Heart right ventricle (tissue), 16 donors: ENCODE measurements at places on chromosomes 7 and 10.

GRCh38 chr10:77602913-77603533 lies 34.6 kb downstream of the KCNMA1 start:
- no peak for DNase-seq

GRCh38 chr10:119346095-119346832 lies 138.9 kb downstream of the GRK5 start:
- peak; percentile 62 for DNase-seq

DNA sequence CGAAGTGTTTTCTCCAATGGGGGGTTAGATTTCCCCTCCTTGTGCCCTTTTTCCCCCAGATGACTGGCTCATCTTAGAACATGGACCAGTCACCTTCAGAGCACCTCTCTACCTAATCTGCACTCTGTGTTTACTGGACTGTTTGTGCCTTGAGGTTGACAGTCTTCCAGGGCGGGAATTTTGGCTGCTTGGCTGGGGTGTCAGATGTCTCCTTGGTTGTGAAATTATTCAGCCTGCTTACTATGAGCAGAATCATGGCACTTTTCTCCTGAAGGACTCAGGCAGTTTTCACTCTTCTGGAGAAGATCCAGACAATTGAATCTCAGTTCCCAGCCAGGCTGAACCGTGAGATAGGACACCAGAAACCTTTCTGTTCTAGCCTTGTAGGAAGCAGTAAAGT lies 60.3 kb upstream of the NFKB2 start:
- DNase-seq: peak; percentile 9

- DNase-seq: no peak
These were observed 107.1 kb upstream of the WDR11 start for GRCh38 chr10:120744040-120744439.

DNA sequence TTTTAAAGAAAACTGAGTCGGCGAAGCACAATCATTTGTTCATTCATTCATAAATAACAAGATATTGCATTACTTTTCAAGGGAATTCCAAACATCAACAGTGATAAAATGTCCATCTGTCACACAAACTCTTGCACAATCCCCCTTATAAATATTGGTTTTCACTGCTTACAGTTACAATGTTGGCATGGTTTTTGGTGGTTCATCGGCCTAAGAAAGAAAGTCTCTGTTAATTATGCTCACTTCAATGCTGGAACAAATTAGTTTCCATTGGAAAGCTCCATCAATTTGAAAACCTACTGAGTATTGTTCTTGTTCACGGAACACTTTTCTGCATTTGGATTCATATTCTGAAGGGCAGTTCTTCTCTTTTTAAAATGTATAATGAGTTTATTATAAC lies 188.5 kb downstream of the JAZF1 start:
- no peak for DNase-seq

- no peak for DNase-seq
These were observed 586.6 kb upstream of the POT1 start for GRCh38 chr7:125516194-125516593.

- DNase-seq: no peak
These were observed 79.8 kb downstream of the RALA start for GRCh38 chr7:39703144-39703543.

- no peak for DNase-seq
These were observed 325.6 kb downstream of the ZWINT start for GRCh38 chr10:56035489-56035888.

DNA sequence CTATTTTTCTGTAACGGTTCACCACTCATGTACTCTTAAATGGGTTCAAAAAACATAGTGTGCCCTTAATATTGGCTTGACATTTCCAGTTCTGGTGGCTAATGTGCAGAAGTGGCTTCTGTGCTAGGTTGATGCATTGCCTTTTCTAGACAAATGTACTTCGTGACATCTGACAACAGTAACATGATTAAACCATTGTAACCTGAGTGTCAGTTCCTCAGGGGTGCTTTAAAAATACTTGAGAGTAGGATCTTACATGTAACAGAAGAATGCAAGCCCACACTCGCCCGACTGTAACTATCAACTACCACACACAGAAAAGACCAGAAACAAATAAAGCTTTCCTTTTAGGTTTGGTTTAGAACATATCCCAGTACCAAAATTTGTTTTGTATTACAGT lies 393.4 kb upstream of the NFE2L3 start:
- no peak for DNase-seq

GRCh38 chr7:120843109-120843508 lies 14.8 kb downstream of the TSPAN12 start:
- DNase-seq: no peak

GRCh38 chr10:58631715-58632114 lies 119.0 kb downstream of the BICC1 start:
- no peak for DNase-seq

- no peak for DNase-seq
These were observed 76.4 kb upstream of the PIK3CG start for GRCh38 chr7:106788637-106789036.

GRCh38 chr10:24814568-24815313 lies 91.1 kb upstream of the ARHGAP21 start:
- DNase-seq: no peak

DNA sequence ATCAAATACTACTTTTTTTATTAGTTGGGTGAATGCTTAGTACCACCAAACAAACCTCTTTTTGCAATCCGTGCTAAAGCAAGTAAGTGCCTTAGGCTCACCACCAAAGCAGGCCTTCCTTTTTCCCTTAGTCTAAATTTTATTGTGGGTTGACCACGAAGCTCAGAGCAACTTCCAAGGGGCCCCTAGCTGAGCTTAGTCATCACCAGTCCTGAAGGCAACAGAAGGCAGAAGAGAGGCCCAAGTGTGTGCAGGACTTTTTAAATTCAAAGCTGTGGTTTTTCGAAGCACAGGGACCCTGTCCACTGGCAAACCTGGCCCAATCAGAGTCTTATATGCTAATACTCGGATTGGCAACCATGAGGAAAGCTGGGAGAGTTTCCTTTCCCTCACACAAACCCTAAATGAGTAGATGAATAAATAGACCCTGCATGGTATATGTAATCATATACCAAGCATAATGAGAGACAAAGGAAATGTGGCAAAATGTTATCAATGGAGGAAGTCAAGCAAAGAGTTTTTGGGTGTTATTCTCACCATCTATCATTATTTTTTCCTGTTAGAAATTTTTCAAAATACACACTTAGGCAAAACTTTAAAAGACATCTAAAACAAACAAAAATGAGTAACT lies 453.2 kb upstream of the GALNT17 start:
- no peak for DNase-seq

DNA sequence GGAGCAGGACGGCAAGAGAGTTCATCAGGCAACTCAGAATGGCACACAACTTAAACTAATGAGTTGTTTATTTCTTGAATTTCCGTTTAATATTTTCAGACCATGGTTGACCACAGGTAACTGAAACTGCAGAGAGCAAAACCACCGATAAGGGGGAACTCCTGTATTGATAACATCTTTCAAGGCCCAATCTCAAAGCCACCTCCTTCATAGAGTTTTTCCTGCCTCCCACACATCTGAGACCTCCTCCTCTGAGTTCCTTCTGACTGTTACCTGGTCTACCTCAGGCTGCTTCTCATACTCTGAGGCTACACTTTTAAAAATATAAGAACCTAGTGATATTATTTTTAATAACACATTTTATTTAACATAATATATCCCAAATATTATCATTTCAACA lies 341.5 kb upstream of the NPVF start:
- DNase-seq: no peak

GRCh38 chr10:95214793-95215192 lies 20.8 kb downstream of the ACSM6 start:
- DNase-seq: no peak

- no peak for DNase-seq
These were observed 572 bp downstream of the CHST12 start for GRCh38 chr7:2403718-2404648.

DNA sequence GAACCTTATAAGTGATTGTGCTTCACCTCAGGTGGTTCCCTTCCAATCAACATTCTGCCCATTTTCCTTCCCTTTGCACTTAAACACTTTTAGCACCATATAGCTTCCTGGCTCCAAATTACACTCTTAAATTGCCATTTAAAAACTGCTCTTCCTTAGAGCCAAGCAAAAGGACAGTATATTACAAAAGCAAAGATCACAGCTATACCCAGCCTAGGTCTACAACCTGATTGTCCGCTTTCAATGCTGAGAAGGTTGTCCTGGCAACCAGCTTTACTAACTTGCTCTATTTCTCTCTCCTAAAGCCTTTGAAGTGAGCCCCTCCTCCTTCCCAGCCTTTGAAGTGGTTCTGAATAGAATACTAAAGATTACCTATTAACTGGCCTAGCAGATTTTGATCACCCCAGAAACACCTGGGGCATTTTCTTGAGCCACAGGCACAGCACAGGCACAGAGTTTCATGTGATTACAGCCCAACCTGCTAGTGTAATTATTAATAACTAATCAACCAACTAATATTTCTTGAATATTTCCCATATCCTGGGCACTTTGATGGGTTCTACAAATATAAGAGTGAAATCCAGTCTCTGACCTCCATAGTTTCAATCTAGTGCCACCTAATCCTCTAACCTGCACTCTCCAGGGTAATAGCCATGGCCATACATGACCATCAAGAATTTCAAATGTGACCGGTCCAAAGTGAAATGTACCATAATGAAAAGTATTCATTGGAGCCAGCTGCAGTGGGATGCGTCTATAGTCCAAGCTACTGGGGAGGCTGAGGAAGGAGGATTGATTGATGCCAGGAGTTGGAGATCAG lies 63.6 kb upstream of the TRIM24 start:
- DNase-seq: no peak

DNA sequence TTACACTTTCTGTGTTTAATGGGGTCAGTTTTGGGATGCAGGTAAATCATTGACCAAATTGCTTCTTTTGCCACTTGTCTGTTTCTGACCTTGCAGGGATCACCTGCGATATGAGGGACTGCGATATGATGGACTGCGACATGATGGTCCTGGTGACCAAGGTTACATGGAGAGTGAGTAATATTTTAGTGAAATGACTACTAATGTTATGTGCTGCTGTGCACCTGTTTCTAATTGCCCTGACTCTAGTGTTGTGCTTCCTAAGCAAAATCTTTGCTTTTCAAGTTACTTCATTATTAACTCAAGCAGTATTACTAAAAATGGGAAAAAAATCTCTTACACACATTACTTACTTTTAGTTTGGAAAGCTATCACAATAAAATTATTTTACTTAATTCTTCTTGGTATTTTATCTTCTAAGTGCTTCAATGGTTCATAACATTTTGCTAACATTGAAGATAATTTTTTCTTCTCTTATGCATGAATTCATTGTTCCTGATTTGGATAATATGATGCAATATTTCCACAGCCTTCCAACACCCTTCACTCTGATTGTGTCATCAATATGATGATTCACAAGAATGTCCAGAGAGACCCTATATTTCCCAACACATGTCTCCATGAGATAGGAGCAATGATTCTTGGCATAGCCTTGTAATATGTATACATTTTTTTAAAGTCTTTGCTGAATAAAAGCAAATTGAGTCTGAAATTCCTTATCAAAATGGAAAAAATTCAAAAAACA lies 306.2 kb upstream of the AKR1E2 start:
- DNase-seq: no peak

GRCh38 chr10:15751046-15751445 lies 31.3 kb upstream of the ITGA8 start:
- no peak for DNase-seq

DNA sequence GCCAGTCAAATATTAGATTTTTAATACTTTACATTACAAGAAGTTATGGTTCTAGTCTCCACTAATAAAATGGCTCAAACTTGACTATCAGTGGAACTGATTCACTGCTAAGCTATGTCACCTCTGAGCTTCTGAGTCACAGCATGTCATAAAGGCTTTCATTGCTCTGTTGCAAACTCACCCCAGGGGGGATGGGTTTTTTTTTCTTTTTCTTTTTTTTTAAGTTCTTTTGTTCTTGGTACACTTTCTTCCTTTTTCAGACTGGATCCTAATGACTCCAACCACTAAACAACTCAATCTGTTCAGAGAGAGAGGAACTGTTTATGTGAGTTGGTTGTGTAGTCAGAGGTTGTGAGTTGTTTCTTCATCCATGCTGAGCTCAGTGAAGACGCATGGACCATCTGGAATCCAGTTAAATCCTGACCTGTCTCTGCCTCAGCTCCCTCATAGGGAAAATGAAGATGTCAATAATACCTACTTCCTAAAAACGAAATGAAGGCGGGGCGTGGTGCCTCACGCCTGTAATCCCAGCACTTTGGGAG lies 11.0 kb downstream of the MYOF start:
- DNase-seq: no peak

DNA sequence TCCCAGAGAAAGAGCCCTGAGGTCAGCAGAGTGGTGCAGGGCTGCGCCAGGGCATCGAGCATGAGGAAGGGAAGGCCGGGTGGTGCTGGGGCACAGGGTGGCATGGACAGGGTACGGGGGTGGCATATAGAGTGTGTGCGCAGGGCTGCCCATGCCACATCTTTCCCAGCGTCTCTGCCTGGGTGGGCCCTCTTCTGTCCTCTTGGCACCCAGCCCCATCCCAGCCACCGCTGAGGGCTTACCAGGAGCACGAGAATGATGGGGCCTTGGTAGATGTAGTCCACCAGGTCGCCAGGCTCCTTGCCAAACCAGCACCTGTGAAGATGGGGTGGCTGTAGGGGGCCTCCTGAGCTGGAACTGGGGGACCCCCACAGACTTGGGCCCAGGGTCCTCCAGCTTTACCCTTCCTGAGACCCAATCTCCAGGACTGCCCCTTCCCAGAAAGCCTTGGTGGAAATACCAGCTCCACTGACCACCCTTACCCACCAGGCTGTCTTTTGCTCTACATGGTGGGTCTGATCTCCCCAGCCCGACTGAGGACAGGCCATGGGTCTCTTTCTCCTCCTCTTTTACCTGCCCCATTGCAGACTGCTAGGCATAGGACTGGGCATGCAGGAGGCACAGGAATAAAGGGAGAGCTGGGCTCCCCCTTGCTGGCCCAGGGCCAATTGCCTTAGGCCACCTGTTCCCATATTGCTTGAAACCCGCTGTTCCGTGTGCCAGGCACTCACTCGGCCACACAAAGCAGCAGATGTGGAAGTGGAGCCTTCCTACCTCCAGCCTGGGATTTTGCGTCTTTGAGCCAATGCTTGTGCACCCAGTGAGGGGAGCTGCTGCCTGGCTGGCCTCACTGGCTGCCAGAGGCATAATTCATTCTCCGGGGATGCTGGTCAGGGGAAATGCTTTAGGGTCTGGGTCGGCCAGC lies 21.7 kb downstream of the CRHR2 start:
- DNase-seq: no peak

- DNase-seq: no peak
These were observed 915.8 kb downstream of the XPNPEP1 start for GRCh38 chr10:109007514-109007913.

GRCh38 chr7:145928937-145929336 lies 187.7 kb upstream of the CNTNAP2 start:
- no peak for DNase-seq

DNA sequence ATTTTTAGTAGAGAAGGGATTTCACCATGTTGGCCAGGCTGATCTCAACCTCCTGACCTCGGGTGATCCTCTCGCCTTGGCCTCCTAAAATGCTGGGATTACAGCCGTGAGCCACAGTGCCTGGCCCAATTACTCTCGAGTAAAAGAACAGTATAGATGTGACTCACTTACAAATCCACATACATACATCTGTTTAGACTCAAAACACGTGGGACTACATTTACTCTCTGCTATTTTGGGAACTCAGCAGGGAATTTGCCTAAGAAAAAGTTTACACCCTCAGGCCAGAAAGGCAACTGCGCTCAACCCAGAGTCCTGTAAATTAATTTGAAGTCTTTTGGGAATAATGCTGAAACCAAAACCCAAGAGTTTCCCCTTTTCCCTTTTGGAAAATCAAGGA lies 289.7 kb downstream of the KLF6 start:
- DNase-seq: no peak

- no peak for DNase-seq
These were observed 238.0 kb upstream of the FOXK1 start for GRCh38 chr7:4444106-4444505.

- no peak for DNase-seq
These were observed 10.8 kb upstream of the GPNMB start for GRCh38 chr7:23235813-23236221.
